Activated CD4-positive, alpha-beta T cell treated with anti-CD3 and anti-CD28 coated beads, Interleukin-2, amount 50 U/mL, for 1 hour (primary cell): ENCODE measurements at places on chromosomes 13 and 19.

GRCh38 chr13:108463340-108463739, 166.1 kb upstream of the MYO16 start:
- DNase-seq: no peak

GRCh38 chr13:72849571-72849970, 67.6 kb downstream of the PIBF1 start:
- no peak for DNase-seq

DNA sequence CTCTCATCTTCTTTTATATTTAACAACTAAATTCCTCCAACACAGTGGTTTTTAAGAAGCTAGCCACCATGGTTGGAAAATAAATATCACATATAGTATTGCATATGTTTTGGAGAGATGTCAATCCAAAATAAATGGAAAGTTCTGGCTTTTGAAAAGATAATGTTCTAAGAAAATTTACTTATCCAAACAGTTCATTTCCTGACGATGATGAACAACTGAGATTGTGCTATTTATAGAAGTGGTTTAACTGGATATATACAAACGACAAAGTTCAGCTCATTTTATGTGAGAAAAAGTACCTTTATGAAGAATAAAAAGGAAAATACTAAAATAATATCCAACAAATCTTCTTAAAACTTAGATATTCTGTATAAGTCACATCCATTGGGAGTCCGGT, 174.7 kb downstream of the MZT1 start:
- DNase-seq: no peak

- no peak for DNase-seq
Measured at GRCh38 chr13:59451236-59451635, 712.5 kb downstream of the DIAPH3 start.

GRCh38 chr19:17435218-17435617, 13.2 kb downstream of the TMEM221 start:
- DNase-seq: no peak

DNA sequence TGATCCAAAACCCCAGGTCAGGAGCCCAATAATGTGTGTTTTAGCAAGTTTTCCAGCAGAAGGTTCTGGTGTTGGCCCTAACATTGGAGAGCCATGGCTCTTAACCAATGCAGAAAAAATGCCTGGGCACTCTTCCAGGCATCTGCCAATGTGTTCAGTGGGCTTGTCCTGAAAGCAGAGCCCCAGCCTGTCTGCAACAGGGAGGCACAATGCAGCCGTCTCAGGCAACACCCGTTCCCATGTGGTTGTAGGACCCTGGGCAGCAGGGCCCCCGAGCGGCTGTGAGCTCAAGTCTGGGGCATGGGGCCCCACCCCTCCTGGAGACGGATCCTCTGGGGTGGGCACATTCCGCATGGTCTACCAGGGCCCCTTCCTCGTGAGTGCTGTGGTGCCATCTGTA, 58.1 kb upstream of the SIAH3 start:
- no peak for DNase-seq

GRCh38 chr13:79003989-79004898, 345.3 kb upstream of the OBI1 start:
- no peak for DNase-seq

- DNase-seq: no peak
Measured at GRCh38 chr13:110234532-110234931, 72.4 kb downstream of the COL4A1 start.

GRCh38 chr13:108220041-108220440, 1.8 kb downstream of the ABHD13 start:
- DNase-seq: no peak

DNA sequence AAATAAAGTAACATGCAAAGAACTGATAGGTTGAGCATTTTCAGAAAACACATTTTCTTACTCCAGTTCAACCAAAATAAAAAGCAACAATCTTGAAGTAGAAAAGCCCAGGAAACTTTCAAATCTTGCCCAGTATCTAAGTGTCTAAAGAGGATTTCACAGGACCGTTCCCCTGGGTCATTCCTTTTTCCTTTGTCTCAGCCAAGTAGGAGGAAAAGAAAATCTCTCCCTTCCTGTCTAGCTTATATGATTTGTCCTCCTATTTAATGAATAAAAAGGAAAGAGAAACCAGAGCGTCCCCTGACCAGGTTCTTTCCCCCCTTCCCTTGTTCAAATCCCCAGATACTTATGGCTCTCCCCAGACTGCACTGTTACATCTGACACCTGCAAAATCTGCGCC, 248.0 kb downstream of the KCTD12 start:
- no peak for DNase-seq

- no peak for DNase-seq
Measured at GRCh38 chr13:108377646-108378206, 108.2 kb downstream of the TNFSF13B start.

GRCh38 chr19:18666317-18666716, 17.2 kb upstream of the CRTC1 start:
- no peak for DNase-seq

GRCh38 chr19:1883784-1884183, 1.5 kb downstream of the ABHD17A start:
- DNase-seq: no peak

GRCh38 chr13:44918326-44919103, 70.8 kb downstream of the NUFIP1 start:
- DNase-seq: peak; percentile 75

GRCh38 chr13:100428986-100429385, 159.6 kb downstream of the GGACT start:
- DNase-seq: no peak

- DNase-seq: no peak
Measured at GRCh38 chr13:112103260-112103838, 36.4 kb downstream of the SOX1 start.

GRCh38 chr13:34826432-34826831, 115.6 kb upstream of the NBEA start:
- no peak for DNase-seq

DNA sequence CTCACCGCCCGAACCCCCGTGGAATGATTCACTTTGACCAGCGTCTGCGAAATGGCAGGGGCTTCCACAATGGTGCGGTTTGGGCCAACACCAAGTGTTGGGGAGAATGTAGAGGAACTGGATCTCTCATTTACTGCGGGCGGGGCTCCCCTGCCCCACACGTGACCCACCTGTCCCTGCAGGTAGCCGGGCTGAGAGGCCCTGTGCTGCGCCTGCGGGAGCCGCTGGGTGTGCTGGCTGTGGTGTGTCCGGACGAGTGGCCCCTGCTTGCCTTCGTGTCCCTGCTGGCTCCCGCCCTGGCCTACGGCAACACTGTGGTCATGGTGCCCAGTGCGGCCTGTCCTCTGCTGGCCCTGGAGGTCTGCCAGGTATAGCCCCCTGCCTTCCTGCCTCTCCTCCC, 5.8 kb upstream of the FLT3LG start:
- no peak for DNase-seq

GRCh38 chr13:99656092-99656745, 154.9 kb downstream of the TM9SF2 start:
- DNase-seq: peak; percentile 83

GRCh38 chr19:58569191-58569942, 3.8 kb downstream of the MZF1 start:
- no peak for DNase-seq

DNA sequence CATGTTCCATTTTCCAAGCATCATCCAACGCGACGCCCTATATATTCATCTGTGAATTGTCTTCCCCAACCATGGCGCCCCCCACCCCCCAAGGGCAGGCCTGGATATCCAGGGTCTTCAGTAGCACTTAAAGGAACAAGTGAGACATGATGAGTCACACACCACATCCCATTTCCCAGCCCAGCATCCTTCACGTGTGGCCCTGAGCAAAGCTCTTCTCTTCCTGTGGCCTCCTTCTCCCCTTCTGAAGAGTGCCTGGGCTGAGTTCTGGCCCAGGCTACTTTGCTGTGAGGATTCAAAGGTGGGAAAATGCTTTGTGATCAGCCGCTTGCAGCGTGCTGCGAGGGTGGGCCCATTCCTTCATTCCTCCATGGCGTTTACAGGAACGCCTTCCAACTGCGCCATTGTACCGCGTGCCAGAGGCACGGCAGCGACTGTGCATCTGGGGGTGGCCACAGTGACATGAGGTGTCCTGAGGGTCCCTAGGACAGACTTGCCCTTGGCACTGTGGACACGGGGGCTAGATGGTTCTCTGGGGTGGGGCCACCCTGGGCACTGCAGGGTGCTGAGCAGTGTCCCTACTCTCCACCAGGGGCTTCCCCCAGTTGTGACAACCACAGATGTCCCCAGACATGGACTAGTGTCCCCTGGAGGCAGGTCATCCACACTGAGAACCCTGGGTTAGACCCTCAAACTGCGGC, 11.7 kb downstream of the PLIN4 start:
- no peak for DNase-seq

DNA sequence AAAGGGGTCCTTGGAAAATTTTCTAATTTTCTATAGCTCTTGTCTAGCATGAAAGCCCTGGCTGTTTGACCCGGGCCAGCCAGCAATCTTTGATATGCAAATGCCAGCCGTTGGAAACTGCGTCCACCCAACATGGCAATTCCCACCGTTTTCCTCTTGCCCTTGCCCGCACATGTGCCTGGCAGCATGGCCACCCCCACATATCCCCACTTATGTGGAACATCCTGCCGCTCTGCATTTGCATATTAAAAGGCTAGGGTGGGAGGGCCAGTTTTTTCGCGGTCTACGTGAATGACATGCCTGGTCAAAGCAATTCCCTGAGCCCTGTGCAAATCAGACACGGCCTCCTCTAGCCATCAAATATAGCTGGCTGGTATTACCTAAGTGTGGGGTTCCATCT, 110.3 kb upstream of the TDRD3 start:
- DNase-seq: no peak

GRCh38 chr19:54168174-54168917, 4.6 kb downstream of the TMC4 start:
- DNase-seq: peak; percentile 90

DNA sequence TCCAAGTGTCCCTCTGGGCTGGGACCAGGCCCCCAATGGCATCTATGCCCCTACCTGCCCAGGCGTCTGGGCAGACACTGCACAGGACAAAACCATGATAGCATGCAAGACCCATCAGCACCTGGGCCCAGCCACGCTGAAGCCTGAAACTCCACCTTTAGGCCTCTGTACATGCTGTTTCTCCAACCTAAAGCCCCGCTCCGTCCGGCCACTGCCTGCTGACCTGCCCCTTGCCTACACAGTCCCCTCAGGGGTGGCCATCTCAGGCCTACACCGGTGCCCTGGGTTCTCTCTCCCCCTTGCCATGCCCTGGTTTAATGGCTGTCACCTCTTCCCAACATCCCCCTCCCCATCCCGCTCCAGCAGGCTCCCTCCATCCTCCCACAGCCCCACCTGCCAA, 15.3 kb downstream of the GJA3 start:
- DNase-seq: no peak

DNA sequence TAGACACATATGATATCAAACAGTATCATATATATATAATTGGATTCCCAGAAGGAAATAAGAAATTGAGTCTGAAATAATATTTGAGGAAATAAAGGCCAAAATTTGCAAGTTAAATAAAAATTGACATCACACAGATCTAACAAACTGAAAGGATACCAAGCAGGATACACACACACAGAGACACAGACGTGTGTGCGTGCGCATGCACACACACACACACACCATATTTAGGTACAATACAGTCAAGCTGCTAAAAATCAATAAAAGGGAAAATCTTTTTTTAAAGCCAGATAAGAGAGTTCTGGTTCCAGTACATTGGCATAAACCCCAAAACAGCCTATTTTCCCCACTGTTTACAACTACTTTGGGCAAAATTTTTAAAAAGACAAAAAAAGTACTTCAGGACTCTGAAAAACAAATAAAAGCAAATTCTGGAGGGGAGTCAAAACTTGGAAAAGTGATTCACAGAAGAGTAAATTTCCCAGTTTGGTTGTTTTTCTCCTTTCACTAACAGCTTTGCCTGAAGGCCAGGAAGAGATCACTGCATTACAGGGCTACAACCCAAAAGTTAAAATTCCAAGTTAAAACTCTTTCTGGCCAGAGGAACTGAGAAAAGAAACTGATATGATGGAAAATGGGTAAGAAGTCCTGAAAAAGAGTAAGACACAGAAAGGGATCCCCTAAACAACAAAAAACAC, 16.2 kb downstream of the MYCBP2 start:
- DNase-seq: no peak

GRCh38 chr13:76886292-76887075, at the start of gene KCTD12:
Gene KCTD12, minus strand, starts transcription at chr13:76886405. Its CDS starts 257 bp downstream, at chr13:76886148.
- peak; percentile 69 for DNase-seq

- DNase-seq: no peak
Measured at GRCh38 chr19:489418-490196, 6.7 kb upstream of the MADCAM1 start.

GRCh38 chr13:37187105-37187504, 81.6 kb upstream of the CSNK1A1L start:
- DNase-seq: no peak

GRCh38 chr19:45350477-45351058, 10.0 kb downstream of the KLC3 start:
- no peak for DNase-seq

DNA sequence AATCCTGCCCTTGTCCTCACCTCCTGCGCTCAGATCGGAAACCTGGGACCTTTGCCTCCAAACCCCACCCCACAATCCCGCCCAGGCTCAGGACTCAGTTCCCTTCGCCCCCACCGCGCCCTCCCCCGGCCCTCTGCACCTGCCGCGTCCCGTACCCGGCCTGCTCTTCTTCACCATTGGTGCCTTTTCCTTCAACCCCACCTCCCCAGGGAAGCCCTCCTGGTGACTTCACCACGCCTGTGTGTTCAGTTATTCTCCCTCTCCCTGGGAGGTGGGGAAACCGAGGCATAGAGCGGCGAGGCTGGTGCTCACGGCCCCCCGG, 19.3 kb upstream of the TCF3 start:
- DNase-seq: peak; percentile 11

DNA sequence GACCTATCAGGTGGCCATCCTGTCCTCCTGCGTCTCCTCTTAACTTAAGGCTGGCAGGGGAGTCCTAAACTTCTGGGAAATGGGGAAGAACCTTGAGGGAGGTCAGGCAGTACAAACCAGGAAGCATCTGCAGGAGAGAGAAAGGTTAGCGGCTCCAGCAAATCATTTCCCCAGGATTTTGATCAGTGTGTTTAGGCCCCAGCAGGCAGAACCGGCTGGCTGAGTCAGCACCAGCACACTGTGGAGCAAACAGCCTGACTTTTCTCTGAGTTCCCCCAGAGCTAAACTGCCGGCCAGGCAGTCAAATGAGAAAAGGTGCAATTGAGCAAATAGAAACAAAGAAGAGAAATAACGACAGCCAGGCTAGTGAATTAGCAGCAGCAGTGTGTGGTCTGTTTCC, 46.7 kb upstream of the MEDAG start:
- no peak for DNase-seq

DNA sequence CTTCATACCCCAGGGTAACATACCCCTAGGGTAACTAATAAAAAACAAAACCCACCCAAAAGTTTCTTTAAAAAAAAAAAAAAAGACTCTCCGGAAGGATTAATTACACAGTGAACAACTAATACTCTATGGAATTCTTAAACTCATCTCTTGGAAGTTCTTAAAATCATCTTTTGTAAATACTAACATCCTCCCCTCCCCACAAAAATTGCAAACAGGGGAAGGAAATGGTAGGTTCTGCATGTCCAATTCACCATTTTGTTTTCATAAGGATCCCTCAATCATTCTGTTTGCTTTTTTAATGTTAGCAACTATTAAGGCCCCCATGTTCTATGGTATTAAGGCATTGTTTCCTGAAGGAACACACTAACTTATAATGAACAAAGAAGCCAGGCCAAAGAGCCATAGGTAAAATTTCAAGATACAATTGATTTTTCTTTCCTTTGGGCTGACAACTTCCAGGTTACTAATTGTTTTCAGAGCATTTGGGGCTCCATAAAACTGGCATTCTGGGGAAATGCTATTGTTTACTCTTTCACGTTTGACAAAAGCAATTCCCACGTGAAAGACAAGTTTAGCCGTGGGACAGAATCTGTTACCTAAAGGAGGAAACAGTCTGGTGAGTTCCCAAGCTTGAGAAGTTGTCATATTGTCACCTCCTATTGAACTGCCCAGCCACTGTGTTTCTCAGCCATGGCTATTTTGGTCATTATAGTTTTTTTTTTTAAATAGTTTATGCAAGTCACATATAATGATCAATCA, 107.0 kb downstream of the FLT1 start:
- DNase-seq: no peak
